ENCODE measurements at places on chromosomes 1 and 21. TPM values are rescaled to one million over a fixed set of nuclear protein-coding genes. Genes with fewer than 3 reads are reported as not detected.

CYP4A22 gene
- not detected for total RNA-seq

GRCh38 chr1:211033921-211034525 is 99.9 kb downstream of the KCNH1 start:
- H3K4me3 ChIP-seq: no peak overlapping the region
- DNase-seq: no peak
- no peaks in the 10 kb centered on the region for H3K36me3 ChIP-seq
- no peaks in the 10 kb centered on the region for H3K27me3 ChIP-seq

- H3K36me3 ChIP-seq: no peaks in the 10 kb centered on the region
- H3K27me3 ChIP-seq: no peaks in the 10 kb centered on the region
- no peak overlapping the region for H3K4me3 ChIP-seq
- H3K4me1 ChIP-seq: no peaks in the 10 kb centered on the region
- no peak for DNase-seq
Observed at GRCh38 chr1:240672132-240672811, 60.3 kb upstream of the GREM2 start.

- no peak for DNase-seq
- H3K27ac ChIP-seq: no peak overlapping the region
Observed at GRCh38 chr1:154276797-154277196, 4.4 kb downstream of the HAX1 start.

DNA sequence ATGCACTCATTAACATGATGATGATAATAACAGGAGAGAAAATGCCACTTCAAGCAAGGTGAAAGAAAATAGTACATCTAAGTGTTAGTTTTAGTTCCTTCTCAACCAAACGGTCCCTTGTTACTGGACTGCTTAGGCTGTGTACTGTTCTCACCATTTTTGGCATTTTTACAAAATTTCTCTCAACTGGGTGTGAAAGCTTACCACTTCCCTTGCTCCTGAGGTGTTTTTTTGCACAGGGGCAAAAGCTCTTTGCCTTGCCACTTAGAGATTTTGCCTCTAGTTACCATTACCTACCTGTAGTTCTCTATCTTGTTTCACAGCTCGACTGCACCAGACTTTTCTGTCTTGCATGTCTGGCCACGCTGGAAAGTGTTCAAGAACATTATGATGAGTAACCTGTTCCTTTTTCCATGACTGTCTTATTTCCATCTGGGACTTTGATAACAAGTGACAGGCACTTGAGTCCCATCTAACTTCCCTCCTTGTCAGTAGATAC is 10.7 kb downstream of the NEK7 start:
- peak overlapping the region; percentile 79 for H3K27ac ChIP-seq
- H3K4me3 ChIP-seq: peak overlapping the region; percentile 22
- DNase-seq: no peak
- H3K27me3 ChIP-seq: no peaks in the 10 kb centered on the region

- H3K4me1 ChIP-seq: peaks cover 26% of the 10 kb centered on the region
- DNase-seq: no peak
- peak overlapping the region; percentile 85 for H3K4me3 ChIP-seq
- peak overlapping the region; percentile 69 for H3K27ac ChIP-seq
- H3K36me3 ChIP-seq: peaks cover 25% of the 10 kb centered on the region
- H3K27me3 ChIP-seq: no peaks in the 10 kb centered on the region
Observed at GRCh38 chr1:201153474-201154388, 543 bp downstream of the TMEM9 start.

- H3K4me3 ChIP-seq: no peak overlapping the region
- peak overlapping the region; percentile 76 for H3K27ac ChIP-seq
- DNase-seq: no peak
- H3K27me3 ChIP-seq: no peaks in the 10 kb centered on the region
- H3K4me1 ChIP-seq: peaks cover 96% of the 10 kb centered on the region
Observed at GRCh38 chr1:226691247-226691646, 47.8 kb downstream of the ITPKB start.

GRCh38 chr21:25307489-25307888 is 299.8 kb downstream of the MRPL39 start:
- no peaks in the 10 kb centered on the region for H3K36me3 ChIP-seq
- H3K27ac ChIP-seq: no peak overlapping the region
- H3K27me3 ChIP-seq: no peaks in the 10 kb centered on the region

GRCh38 chr1:238658763-238659162 is 727.6 kb upstream of the CHRM3 start:
- no peaks in the 10 kb centered on the region for H3K36me3 ChIP-seq
- H3K27me3 ChIP-seq: no peaks in the 10 kb centered on the region
- no peaks in the 10 kb centered on the region for H3K4me1 ChIP-seq
- no peak overlapping the region for H3K4me3 ChIP-seq
- no peak for DNase-seq

HAPLN2 gene
- total RNA-seq: 1.2 TPM

KANK4 gene
- total RNA-seq: 0.11 TPM

- H3K36me3 ChIP-seq: no peaks in the 10 kb centered on the region
- peaks cover 13% of the 10 kb centered on the region for H3K4me1 ChIP-seq
- peaks cover 9% of the 10 kb centered on the region for H3K27me3 ChIP-seq
- no peak overlapping the region for H3K4me3 ChIP-seq
- peak overlapping the region; percentile 36 for H3K27ac ChIP-seq
Observed at GRCh38 chr1:27868932-27869718, 3.2 kb upstream of the THEMIS2 start.

DNA sequence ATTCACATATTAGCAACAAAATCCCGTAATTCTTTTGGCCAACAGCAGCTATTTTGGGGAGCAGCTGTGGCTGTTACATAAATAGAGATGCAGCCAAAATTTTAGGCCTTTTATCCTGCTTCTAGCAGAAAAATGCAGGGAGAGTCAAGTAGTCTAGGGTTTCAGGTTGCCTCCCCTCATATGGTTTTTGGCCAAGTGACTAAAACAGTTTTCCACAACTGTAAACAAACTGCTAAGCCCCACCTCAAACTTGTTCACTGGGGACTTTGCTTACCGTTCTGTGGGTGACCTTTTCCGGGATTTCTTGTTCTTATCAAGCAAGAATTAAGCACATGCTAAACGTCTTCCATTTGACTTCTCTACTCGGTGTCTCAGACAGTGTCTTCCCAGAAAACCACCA is 133.4 kb downstream of the EDEM3 start:
- no peak for DNase-seq
- peaks cover 8% of the 10 kb centered on the region for H3K36me3 ChIP-seq
- peaks cover 73% of the 10 kb centered on the region for H3K4me1 ChIP-seq
- H3K4me3 ChIP-seq: no peak overlapping the region

SMPDL3B gene
- not detected for total RNA-seq

DNA sequence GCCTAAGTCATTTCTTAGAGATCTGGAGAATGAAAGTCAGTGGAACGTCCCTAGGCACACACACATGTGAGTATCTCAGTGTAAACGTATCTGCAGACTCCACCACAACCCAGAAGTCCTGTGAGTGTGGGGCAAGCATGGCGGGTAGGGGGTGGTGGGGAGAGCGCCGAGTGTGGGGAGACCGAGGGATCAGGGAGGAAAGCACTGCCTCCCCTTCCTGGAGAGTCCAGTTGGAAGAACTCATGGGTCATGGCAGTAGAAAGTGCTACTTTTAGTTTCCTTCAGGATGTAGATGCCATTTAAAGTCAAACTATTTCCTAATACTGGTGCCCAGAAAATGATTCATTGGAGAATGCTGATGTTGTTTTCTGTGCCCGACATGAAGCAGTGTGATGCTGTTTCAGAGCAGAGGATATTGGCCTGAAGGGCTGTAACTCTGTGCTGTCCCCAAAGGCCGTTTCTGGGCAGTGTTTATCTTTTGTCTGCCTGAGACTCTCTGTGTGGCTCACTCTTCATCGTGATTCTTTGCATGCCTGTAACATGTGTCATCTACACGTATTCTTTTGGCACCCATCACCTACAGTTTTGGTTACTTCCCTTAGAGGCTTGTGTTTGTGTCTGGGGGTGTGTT is 45.7 kb upstream of the TSPAN2 start:
- no peaks in the 10 kb centered on the region for H3K36me3 ChIP-seq
- H3K27ac ChIP-seq: no peak overlapping the region
- no peak overlapping the region for H3K4me3 ChIP-seq

DNA sequence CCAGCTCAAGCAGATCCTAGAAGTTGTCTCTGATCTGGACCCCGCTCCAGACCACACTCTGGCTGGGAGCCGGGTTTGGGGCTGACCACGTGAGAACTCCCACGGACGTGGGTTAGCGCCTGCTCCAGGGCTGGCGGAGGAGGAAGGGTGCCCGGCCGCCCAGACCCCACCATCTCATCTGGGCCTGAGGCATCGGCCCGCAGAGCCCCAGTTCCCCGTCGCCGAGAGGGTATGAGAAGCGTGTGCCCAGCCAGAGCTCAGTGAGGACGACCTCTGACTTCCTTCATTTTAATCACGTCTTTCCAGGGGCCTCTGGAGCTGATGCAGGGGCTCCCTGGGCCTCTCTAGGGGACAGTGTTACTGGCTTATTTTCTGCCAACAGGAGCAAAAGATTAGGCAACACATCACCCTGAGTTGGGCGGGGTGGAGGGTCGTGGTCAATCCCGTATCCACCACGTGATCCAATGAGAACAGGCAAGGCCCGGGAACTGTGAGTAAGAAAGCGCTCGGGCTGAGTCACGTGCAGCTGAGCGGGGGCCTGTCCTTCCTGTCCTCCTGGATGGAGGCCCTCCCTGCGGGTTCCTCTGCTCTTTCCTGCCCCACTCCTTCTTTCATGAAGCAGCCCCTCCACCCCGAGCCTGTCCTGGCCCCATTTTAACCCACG is 81.1 kb downstream of the SIK1 start:
- H3K27me3 ChIP-seq: no peaks in the 10 kb centered on the region
- no peaks in the 10 kb centered on the region for H3K36me3 ChIP-seq
- no peak overlapping the region for H3K27ac ChIP-seq
- DNase-seq: no peak
- peaks cover 30% of the 10 kb centered on the region for H3K4me1 ChIP-seq

DNA sequence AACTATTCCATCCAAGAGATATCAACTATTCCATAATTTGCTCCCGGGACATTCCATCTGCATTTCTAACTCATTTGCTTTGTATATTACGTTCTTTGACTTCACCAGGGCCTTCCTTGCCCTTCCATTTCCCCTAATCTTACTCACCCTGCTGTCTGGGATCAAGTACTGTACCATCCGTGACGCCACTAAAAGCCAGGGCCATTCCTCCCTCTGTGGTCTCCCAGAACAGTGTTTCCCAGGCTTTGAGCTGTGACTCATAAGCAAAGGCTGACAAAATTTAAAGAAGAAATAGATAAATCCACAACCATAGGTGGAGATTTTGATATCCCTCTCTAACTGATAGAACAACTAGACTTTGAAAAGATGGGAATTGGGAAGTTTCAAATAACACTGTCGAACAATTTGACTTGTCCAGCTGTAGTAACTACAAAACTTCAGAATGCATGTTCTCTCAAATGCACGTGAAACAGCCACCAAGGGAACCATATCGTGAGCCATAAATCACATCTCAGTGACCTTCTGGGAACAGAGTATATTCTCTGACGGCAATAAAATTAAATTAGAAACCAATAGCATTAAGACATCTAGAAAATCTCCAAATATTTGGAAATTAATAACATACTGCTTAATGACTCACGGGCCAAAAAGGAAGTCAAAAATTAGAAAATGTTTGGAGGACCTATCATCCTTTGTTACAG is 501.0 kb downstream of the SETD4 start:
- H3K4me1 ChIP-seq: peaks cover 8% of the 10 kb centered on the region
- no peaks in the 10 kb centered on the region for H3K36me3 ChIP-seq
- DNase-seq: no peak
- H3K4me3 ChIP-seq: no peak overlapping the region
- no peak overlapping the region for H3K27ac ChIP-seq

- peaks cover 49% of the 10 kb centered on the region for H3K4me1 ChIP-seq
- H3K4me3 ChIP-seq: no peak overlapping the region
- H3K27ac ChIP-seq: no peak overlapping the region
- no peaks in the 10 kb centered on the region for H3K27me3 ChIP-seq
Observed at GRCh38 chr1:32122151-32122550, 14.3 kb downstream of the KPNA6 start.

DNA sequence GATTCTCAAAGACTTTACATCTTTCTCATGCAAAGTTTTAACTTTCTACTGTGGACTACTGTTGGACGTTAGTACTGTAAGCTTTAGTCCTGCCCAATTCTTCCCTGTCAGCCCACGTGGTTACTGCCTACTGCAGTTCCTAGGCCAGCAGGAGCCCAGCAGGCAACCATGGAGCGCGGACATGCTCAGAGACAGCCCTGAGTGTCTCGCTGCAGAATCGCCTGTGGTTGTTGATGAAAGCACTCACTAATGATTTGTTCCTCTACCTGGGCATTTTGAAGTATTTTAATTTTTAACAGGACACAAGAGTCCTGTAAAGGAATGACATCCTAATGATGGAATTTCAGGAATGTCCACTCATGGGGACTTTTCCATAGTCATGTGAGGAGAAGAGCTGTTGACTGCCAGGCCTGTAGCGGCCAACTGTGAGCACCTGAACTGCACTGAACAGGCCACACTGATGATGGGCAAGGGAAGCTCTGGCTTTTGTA is 44.1 kb downstream of the PGBD5 start:
- H3K27ac ChIP-seq: no peak overlapping the region
- H3K4me1 ChIP-seq: peaks cover 16% of the 10 kb centered on the region
- H3K36me3 ChIP-seq: no peaks in the 10 kb centered on the region
- no peak for DNase-seq
- H3K27me3 ChIP-seq: no peaks in the 10 kb centered on the region

DNA sequence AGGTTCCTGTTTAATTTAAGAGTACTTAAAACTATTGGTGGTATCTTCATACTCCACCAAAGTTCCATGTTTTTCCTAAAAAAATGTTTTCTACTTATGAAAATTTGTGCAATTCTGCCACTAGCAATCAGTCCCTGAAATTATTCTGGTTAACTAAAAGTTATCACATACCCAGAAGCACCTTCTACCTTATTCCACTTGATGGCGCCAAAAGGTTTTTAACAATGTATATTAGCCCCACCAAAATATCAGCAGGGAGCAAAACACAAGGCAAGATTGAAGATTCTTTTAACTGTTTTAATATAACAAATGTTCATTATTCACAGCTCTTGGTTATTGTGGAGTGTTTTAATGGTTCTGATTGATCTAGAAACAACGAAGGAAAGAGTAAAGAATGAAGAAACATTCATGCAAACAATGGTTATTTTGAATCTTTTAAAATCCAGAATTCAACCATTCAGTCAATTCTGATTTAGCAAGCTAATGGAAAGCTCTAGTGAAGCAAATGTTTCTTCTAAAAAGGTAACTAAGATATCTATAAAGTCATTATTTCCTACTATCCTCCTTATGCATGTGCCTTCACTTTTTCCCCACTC is 67.2 kb downstream of the TTLL7 start:
- DNase-seq: no peak
- no peaks in the 10 kb centered on the region for H3K36me3 ChIP-seq
- no peaks in the 10 kb centered on the region for H3K27me3 ChIP-seq
- H3K4me3 ChIP-seq: no peak overlapping the region

DNA sequence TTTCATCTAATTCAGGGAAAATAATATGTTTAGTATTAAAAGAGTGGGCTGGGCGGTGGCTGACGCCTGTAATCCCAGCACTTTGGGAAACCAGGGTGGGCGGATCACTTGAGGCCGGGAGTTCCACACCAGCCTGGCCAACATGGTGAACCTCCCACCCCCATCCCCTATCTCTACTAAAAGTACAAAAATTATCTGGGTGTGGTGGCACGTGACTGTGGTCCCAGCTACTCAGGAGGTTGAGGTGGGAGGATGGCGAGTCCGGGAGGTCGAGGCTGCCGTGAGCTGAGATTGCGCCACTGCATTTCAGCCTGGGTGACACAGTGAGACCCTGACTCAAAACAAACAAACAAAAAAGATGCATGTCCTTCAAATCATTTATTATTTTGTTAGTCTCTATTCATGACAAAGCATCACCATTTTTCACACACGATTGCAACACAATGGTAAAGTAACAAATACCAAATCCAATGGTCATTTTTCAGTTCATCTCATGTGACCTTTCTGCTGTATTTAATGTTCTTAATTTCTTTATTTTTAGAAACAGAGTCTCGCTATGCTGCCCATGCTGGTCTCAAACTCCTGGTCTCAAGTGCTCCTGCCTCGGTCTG is 1.0 kb downstream of the MSH4 start:
- no peak overlapping the region for H3K4me3 ChIP-seq
- H3K27ac ChIP-seq: no peak overlapping the region
- H3K4me1 ChIP-seq: no peaks in the 10 kb centered on the region
- no peak for DNase-seq
